NCI-H1417 treated with DMSO at 0.1 percent for 48 hours (cell line): ENCODE measurements at places on chromosomes 12 and 14.

DNA sequence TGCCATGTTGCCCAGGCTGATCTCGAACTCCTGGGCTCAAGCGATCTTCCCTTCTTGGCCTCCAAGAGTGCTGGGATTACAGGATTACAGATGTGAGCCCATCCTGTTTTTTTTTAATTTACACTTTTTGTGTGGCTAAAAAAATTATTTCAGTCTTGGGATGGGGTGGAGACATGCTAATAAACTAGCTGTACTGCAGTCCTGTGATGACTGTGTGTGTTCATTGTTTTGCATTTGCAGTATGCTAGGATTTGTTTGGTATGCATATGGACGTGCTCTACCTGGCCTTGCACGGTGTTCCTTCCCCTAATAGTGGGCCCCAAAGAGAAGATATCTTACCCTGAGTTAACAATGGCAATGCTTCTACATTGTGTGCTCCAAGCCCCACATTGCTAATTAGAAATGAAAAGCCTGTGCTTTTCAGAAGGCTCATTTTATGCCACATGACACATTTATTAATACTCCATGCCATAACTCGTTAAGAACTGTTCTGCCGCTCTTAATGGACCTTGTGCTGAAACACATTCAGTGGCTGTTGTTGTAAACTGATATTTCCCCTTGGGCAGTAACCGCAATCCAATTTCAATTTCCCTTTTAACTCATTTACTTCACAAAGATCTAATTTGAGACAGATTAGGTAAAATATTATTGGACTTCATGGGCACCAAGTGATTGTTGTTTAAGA is 86.4 kb downstream of the SCN8A start:
- DNase-seq = no peak

GRCh38 chr12:105378911-105379310 is 48.4 kb downstream of the C12orf75 start:
- DNase-seq = no peak

GRCh38 chr14:100880271-100881101 is 23.0 kb downstream of the RTL1 start:
- DNase-seq = no peak

- no peak for DNase-seq
Measured at GRCh38 chr14:103688906-103689902, 26.0 kb downstream of the XRCC3 start.

GRCh38 chr12:111443586-111443985 is 37.9 kb downstream of the SH2B3 start:
- no peak for DNase-seq

DNA sequence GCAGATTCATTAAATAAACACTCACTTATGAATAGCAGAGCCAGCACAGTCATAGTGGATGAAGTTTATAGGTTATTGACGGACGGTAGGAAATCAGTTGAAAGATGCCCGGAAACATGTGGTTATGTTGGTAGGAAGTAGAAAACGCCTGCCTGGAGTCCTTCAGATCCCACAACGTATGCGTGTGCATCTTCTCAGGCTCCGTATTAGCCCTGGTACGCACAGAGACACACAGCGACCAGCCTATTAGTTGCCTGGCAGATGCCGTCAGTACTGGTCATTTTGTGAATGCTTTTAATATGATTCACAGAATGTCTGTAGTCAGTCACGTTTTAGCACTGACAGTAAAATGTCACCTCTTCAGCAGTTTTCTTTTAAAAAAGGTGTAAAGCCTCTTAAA is 196.4 kb downstream of the RGS6 start:
- DNase-seq = no peak

- DNase-seq = no peak
Measured at GRCh38 chr12:26730481-26731350, 102.3 kb downstream of the ITPR2 start.

GRCh38 chr12:109833307-109834189 is at the start of gene TRPV4:
Gene TRPV4 (minus strand): TSS chr12:109833398. CDS start chr12:109814796, 18,602 bp downstream.
- no peak for DNase-seq

DNA sequence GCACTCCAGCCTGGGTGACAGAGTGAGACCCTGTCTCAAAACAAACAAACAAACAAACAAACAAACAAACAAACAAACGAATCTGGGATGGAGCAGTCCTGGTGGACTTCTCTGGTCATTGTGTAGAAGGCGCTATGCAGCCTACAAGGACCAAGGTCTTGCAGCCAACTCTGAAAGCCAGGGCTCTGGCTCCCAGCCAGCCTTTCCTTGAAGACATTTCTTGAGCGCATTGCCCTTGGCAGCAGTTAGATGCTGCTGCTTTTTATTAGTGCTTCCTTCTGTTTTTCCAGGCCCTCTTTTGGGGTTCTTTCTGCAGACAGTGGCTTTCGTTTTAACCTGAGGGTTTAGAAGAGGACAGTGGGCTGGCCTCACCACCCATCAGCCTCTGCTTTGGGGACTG is 20.2 kb downstream of the CCDC177 start:
- DNase-seq = no peak

DNA sequence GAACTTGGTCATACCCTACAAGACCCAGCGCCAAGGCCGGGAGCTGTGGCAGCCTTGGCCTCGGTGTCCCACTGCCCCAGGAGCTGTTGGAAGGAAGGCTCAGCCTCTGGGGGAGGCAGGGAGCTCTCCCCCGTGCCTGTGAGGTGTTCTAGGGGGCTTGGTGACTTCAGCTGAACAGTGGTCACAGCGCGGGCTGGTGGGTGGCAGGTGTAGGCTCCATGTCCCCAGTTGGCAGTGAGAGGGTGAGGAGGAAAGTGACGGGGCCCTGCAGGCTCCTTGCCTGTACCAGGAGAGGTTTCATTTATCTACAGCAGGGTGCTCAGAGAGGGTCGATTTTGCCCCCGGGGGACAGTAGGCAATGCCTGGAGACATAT is 47.5 kb downstream of the DLK1 start:
- DNase-seq = no peak

- DNase-seq = peak; percentile 42
Measured at GRCh38 chr12:15928870-15929571, 17.9 kb downstream of the DERA start.

DNA sequence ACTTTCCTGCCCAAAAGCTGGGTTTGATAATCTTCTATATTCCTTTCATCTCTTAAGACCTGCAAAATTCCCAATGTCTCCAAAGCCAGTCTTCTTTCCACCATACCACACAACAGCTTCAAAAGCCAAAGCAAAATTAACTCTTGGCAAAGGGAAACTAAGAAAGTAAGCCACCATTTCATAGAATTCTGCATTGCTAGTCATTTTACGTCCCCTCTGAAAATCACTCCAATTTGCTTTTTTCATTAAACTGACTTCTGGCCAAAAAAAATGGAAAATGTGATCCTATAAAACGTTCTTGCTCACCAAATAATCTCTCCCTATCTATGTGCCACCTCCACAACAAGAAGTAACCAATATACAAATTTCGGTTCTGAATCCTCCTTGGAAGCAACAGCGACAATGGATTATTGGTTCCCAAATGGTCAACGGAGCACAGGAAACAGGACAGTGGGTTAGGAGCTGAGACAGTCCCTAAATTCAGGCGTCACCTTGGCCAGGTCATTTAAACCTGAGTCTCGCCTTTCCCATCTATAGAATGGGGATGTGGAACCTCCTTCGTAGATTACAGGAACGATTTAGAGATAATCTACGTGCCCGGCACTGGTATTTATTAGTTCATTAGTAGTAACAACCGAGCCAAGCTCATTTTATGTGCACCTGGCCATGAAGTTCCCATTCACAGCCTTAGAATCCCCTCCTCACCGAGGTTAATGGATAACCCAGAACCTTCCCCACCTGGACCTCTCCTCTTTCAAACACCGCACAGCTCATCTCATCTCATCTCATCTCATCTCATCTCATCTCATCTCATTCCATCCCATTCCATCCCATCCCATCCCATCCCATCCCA is 1.2 kb downstream of the NT5DC3 start:
- DNase-seq = no peak

- no peak for DNase-seq
Measured at GRCh38 chr12:19517583-19517982, 78.3 kb downstream of the AEBP2 start.

DNA sequence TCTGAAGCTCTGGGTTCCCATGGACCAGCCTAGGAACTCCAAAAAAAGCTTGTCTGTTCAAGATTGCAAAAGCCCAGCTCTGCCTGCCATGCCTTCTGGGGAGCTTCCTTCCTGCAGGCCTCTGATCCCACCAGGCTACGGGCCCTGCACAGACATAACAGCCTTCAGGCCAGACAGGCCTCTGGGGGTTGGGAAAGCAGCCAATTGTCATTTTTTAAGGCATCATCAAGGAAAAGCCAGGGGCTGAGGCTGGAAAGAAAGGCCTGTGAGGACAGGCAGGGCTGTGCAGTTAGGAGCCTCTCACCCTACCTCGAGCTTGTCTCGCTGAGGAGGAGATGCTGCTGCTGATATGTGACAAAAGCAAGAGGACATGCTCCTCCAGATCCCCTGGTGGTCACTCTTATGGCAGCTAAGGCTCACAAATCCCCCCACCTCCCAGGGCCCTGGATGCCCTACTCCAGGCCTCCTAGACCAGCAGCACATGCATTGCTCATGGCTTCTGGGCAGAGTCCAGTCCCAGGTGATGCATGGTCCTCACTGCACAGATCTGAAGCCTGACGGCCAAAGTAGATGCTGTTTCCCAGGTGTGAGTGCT is 2.9 kb downstream of the TMEM229B start:
- no peak for DNase-seq

DNA sequence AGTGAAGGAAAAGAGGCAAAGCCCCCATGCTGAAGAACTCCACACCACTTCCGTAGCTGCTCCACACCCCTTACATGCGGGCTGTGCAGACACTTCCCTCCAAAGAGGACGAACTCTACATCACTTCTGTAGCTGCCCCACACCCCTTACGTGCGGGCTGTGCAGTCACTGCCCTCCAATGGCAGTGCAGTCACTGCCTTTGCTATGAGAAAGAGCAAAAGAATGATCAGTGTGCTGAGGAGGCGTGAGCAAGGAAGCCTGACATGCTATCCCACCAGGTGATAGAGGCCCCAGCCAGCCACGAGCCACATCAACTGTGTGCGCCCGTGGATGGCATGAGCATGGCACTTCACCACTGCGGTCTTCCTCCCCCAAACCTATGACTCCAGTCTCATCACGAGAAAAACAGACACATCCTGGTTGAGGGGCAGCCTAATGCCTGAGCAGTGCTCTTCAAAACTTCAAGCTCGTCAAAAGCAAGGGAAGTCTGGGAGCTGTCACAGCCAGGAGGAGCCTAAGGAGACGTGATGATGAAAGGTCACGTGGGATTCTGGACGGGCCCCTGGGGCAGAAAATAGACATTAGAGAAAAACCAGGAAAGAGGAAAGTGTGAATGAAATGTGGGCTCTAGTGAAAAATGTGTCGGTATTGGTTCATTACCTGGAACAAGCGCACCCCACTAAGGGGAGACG is 60.8 kb upstream of the C14orf180 start:
- no peak for DNase-seq

DNA sequence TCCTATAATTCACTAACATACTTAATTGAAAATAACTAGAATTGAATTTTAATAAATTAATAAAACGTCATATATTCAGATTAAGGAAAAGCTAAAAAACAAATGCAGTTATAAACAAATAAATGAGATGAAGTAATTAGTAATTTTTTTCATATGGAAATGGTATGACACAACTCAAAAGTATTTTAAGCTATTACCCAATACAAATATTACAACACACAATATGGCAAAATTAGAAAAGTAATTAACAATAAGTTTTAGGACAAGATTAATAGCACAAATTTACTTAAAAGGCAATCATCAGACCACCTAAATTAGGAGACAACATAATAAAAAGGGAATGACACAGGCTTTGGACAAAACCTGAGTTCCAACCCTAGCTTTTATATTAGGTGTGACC is 81.7 kb downstream of the EEA1 start:
- DNase-seq = no peak

GRCh38 chr12:131794061-131794460 is 34.1 kb upstream of the MMP17 start:
- DNase-seq = no peak

DNA sequence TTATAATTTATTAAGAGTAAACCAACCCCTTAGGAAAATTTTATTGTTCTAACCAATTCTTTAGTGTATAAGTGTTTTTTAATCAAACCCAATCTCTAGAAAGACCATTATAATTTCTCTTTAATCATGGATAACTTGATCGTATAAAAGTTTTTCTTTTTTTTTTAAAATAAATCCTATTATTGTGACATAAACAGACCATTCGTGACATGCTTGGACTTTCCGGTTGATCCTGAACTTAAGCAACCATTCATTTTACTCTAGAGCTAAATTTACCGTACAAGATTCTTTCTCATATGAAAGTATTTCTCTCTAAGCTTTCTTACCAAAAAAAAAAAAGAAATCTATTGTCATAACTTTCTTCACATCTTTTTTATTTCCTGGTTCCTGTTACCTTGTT is 32.6 kb upstream of the SLC38A4 start:
- no peak for DNase-seq

- no peak for DNase-seq
Measured at GRCh38 chr14:23750357-23750756, 114.2 kb downstream of the DHRS2 start.

DNA sequence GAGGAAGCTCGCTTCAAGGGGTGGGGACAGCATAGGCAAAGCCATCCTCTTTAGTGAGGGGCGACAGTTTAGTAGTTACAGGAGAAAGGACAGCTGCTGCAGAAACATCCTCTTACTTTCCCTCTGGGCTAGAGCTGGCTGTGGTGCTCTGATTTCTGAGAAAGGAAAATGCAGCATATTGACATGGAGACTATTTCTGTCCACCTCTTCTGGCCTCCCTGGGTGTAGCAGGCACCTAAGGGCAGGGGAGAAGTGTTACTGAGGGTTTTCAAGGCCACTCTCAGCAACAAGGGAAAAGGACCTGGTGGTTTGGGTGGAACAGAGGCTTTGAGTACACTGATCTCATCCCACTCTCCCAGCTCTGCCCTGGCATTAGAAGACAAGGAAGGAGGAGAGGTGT is 40.0 kb upstream of the CTDSP2 start:
- no peak for DNase-seq

DNA sequence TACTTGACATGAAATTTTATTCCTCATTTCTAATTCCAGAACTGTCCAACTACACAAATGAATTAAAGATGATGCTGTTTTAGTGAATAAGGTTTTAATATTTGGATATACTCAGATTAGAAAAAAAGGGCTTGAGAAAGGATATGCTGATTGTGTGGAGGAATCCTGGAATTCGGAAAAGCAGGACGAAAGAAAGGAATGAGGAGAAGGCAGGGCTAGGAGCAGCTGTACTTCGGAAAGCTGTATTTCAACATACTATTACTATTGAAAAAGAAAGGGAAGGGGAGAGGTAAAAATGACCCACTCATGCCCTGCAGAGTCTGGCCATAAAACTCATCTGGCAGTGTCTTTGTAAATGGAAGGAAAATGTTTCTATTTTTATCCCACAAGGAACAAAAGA is 63.1 kb upstream of the PLBD1 start:
- DNase-seq = no peak

GRCh38 chr14:100129161-100129589 is 30.3 kb downstream of the DEGS2 start:
- no peak for DNase-seq

- no peak for DNase-seq
Measured at GRCh38 chr14:99519931-99520421, 38.8 kb downstream of the CCNK start.

GRCh38 chr14:101247842-101248725 is 313.2 kb upstream of the DIO3 start:
- DNase-seq = no peak

GRCh38 chr12:6187948-6188793 is 12.0 kb upstream of the CD9 start:
- DNase-seq = no peak
